Fibroblast of villous mesenchyme (primary cell): ENCODE measurements at places on chromosomes 3 and 15.

DNA sequence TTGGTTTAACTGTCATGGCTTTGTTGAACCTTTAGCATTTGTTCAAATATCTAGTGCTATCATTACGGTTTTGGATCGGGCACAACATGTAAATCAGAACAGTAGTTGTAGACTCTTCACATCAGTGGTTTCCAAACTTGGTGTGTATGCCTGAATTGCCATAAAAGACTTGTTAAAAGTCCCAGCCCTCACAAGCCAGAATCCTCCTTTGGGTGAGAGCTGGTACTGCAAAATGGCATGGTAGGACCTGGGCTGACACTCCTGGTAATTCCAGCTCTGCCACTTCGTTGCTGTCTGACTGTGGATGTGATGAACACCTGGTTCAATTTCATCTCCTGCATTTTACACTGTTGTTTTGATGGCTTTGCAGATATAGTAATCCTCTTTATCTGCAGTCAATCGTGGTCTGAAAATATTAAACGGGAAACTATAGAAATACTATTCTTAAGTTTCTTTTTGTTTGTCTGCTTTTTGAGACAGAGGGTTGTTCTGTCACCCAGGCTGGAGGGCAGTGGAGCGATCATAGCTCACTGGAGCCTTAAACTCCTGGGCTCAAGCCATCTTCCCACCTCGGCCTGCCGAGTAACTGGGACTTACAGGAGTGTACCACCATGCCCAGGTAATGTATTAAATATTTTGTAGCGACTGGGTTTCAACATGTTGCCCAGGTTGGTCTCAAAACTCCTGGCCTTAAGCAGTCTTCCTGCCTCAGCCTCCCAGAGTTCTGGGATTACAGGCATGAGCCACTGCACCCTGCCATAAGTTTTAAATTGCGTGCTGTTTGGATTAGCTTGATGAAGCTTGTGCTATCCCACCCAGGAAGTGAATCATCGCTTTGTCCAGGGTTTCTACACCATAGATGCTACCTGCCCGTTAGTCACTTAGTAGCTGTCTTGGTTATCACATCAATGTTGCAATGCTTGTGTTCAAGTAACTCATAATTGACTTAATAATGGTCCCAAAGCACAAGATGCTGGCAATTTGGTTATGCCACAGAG is 61.6 kb downstream of the RAB7A start:
- DNase-seq: peak; percentile 82

DNA sequence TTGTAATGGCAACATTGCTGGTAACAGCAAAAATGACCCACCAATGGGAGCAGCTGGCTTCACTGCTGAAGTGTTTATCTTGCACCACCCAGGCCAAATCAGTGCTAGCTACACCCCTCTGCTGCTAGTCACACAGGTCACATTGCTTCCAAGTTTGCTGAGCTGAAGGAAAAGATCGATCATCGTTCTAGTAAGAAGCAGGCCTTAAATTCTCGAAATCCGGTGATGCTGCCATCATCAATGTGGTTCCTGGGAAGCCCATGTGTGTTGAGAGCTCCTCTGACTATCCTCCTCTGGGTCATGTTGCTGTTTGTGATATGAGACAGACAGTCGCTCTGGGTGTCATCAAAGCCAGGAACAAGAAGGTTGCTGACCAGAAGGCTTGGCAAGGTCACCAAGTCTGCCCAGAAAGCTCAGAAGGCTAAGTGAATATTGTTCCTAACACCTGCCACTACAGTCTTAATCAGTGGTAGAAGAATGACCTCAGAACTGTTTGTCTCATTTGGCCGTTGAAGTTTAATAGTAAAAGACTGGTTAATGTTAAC is 21.2 kb downstream of the TM4SF4 start:
- DNase-seq: no peak

DNA sequence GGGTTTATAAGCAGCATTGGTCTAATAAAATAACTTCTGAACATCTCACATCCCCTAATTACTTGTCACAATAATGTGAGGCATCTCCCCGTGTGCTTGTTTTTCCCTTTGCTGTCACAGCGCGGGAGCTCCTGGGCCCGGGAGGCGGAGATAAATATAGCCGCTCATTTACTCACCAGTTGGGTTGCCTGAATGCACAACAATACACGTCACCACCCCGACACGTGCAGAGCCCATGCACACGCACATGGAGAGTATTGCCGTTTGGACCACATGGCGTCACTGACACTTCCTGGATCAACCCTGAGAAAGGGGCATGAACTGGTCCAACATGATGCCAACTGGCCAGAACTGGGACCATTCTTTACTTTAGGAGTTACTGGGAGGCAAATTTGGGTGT is 76.2 kb downstream of the MRPL46 start:
- DNase-seq: no peak

- no peak for DNase-seq
Measured at GRCh38 chr15:66734961-66735908, 33.2 kb downstream of the SMAD6 start.

- no peak for DNase-seq
Measured at GRCh38 chr15:88800738-88801137, 2.5 kb upstream of the ACAN start.

DNA sequence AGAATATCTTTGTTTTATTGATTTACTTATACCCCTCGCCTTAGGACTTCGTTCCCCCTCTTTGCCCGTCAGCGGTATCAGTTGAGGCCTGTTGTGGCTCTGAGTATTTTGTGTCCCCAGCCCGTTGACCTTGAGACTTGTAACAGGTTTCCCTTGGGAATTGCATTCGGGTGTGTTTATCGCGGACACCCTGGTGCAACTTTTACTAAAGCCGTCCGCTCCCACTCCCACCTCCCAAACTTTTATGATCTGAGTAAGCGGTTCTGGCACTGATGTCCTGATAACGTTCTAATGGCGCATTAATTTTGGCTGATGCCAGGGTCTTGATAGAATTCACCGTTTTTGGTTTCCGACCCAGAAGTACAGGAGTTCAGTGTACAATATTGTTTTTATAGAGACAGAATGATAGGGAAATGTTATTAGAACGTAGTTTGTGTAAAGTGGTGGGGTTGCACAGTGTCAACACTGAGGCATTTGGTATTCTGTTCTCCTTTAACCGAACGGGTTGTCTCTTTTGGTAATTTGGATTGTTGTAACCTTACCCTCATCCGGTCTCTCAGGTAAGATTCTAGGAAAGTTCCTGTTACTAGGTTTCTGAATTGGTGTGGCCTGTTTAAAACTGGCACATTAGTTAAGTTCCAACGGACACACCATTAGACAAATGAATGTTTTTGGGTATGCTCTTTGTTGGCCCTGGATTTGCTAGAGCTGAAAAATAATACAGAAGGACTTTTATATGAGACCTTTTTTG is 47.8 kb downstream of the OIP5 start:
- DNase-seq: peak; percentile 58

- no peak for DNase-seq
Measured at GRCh38 chr3:139933766-139934165, 1.2 kb upstream of the CLSTN2 start.

GRCh38 chr3:106473576-106474475 is 605.0 kb upstream of the CBLB start:
- DNase-seq: no peak

DNA sequence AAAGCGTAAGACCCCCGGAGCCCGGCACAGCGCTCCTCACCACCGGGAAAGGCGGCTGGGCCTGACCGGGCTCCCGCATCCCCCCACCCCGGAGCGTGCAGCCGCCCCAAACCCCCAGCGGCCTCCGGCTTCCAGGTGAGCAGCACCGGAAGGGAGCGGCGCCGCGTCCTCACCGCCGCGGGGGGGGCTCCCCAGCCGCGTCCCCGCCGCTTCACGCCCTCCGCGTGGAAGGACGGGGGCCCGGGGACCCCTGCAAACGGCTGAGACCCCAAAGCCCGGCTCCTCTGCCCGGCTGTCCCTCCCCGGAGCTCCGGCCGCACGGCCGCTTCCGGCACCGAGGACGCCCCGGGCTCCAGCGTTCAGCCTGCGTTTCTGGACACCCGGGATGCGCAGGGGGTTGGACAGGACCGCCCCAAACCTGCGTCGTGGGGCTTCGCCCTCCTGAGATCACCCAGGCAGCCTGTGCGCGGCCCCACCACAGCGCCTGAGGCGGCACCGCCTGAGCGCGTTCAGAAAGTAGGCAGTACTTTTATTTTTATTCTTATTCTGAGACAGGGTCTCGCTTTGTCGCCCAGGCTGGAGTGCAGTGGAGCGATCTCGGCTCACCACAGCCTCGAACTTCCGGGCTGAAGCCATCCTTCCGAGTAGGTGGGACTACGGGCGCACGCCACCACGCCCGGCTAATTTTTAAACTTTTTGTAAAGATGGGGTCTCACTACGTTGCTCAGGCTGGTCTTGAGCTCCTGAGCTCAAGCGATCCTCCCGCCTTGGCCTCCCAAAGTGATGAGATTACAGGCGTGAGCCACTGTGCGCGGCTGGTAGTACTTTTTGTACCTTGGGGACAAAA is 51.6 kb upstream of the BLM start:
- DNase-seq: peak; percentile 66

DNA sequence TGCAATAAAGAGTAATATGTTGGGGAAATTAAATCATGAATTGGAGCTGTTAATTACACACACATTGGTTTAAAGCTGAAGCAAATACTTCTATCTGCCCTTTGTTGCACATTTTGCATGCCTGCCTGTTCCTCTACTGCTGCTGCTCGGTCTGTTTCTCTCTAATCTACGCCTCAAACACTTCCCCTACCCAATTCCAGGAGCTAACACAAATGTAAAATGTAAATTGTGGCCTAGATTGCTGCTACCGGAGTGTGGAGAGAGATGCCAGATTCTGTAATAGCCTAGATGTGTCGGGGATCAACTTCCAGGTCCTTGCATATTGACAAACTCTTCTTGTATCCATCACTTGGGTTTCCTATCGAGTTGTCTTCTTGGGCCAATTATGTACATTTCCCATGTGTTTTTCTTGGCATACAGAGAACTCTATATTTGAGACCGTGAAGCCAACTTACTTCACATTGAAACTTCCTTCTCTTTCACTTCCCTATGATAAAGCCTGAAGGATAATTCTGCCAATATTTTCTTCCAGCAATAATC is 450.4 kb upstream of the NR2F2 start:
- DNase-seq: no peak

GRCh38 chr15:94008104-94009074 is 223.0 kb upstream of the MCTP2 start:
- peak; percentile 53 for DNase-seq

DNA sequence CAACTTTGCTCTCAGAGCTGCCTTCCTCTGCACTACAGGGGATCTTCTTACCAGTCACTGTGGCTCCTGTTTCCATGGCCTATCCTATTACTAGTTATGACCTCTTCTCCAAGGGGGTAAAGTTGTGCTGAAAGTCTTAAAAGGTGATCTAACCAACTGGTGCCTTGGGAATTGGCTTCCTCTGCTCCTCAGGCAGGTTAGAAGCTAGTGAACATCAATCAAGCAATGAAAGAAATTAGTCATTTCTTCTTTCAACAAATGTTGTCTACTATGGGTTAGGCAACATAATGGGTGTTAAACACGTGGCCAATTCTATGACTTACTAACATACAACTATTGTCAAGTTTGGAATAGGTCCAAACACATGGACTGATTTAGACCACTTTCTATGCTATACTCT is 571.4 kb upstream of the NAALADL2 start:
- DNase-seq: no peak

- peak; percentile 25 for DNase-seq
Measured at GRCh38 chr3:157231071-157231470, 71.1 kb upstream of the CCNL1 start.

DNA sequence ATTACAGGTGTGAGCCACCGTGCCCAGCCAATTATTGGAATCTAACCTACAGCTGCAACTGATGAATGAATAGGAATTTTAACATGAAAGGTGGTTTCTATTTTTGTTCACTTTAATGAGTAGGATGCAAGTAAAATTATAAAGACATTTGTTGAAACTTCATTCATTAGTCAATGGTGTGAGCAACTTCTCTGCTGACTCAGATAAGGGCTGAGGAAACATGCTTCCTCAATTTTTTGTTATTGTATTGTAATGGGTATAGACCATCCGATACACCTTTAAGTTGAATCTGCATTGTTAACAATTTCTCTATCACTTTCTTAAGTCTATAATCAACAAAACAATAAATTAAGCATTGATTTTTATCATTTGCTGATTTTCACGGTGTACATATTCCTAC is 127.8 kb downstream of the STAG1 start:
- no peak for DNase-seq

GRCh38 chr3:116302087-116302747 is 143.1 kb downstream of the LSAMP start:
- peak; percentile 52 for DNase-seq

GRCh38 chr3:13722178-13722577 is 157.7 kb downstream of the WNT7A start:
- no peak for DNase-seq

DNA sequence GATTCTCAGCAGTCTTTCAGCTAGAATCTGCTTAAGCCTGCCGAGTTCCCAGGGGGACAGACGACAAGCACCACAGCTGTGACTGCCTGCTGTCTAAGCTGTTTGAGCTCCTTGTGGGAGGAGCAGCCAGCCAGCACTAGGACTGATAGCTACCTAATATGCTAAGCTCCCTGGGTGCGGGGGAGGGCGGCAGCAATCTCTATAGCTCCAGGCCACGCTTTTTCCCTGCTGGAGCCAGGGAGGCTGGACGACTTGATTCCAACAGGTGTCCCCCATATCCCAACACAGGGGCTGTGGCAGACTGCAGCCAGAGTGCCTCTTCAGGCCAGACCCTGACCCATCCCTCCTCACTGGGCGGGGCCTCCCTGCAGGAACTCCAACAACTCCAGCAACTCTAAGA is 134.1 kb upstream of the ARPP21 start:
- no peak for DNase-seq

- DNase-seq: no peak
Measured at GRCh38 chr3:103056542-103056941, 621.7 kb downstream of the ZPLD1 start.

DNA sequence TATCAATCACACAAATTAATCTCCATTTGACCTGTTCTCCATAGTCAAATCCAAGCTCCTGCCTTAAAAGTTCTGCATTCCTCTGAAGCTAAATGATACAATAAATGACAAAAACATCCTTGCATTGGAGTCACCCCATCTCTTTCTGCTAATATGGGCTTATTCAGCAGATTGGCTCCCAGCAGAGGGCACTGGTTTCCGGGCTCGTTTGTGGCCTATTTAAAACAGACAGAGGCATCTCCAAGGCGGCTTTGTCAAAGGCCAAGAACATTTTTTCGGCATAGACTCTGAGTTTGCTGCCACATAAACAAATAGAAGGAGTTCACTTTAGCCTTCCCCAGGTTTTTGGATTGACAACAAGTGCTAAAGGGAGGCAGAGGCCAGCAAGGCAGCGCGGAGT is 204.4 kb upstream of the RASGRP1 start:
- peak; percentile 37 for DNase-seq

DNA sequence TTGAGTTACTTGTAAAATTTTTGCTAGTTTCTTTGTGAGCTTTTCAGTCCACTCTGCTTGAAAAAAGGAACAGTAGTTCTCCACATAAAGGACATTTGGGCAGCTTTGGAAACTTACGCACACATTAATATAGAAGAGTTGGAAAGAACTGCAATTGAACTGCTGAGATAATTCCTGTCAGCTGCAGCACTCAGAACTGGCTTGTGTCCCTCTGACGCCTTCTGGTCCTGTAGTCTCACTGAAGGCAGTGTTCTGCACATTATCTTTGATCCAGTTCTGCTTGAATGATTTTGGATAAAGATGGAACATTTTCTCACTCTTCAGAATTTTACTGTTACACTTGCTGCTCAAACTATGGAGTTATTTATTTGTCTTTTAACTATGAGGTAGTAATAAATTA is 901.9 kb downstream of the OTOL1 start:
- no peak for DNase-seq
